ENCODE measurements at places on chromosomes 2 and 18.

- no peak for DNase-seq
These were observed 75.9 kb upstream of the NRXN1 start for GRCh38 chr2:51107841-51108240.

DNA sequence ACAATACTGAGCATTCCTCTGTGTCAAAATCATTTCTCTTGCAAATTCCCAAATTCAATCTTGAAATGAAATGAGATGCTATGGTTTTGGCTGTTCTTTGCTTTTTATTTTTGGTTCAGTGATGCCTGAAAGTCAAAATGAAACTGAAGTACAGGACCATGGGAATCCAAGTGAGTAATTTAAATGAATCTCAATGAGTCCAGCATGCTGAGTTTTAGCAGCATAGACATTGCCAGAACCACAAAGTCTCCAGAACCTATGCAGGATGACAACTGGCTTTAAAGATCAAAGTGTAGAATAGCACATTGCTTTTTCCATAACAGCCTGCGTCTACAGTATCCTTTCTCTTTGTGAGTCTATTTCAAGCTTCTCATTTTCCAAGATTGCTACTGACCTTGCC is 1050.7 kb upstream of the PIK3C3 start:
- DNase-seq: no peak

- no peak for DNase-seq
These were observed 139.2 kb downstream of the NEDD4L start for GRCh38 chr18:58183226-58183625.

DNA sequence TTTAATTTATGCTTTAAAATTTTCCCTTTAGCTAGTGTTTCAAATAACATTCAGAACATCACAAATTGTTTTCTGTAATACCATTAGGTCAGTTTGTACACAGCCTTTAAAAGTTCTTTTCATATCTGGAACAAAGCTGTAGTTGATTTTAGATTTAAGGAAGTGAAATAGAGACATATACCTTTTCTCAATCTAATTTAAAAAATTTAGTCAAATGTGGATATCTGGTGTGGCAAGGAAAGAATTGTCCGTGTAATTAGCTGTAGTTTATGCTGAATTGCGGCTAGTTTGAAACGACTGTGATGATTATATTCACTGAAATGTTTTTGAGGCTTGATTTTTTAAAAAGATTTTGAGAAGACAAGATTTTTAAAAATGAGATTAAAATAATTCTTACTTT is 59.9 kb downstream of the EML6 start:
- no peak for DNase-seq

DNA sequence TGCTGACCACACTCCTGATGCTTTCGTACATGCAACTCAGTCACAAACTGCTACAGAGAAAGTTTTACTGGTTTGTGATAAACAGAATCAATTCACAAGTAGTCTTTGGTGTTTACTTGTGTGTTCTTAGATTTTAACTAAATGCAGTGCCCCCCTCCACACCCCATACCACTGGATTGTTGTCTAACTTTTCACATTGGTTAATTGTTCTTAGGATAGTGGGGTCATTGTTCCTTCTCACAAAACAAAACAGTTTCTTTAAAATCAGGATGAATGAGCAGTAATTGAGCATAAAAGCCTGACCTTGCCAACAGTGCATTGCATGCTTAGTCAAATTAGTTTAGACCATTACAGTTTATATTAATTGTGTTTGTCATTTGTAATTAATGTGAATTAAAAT is 14.1 kb upstream of the PNPT1 start:
- DNase-seq: no peak

GRCh38 chr2:187566712-187567111 is 12.5 kb upstream of the TFPI start:
- DNase-seq: no peak

DNA sequence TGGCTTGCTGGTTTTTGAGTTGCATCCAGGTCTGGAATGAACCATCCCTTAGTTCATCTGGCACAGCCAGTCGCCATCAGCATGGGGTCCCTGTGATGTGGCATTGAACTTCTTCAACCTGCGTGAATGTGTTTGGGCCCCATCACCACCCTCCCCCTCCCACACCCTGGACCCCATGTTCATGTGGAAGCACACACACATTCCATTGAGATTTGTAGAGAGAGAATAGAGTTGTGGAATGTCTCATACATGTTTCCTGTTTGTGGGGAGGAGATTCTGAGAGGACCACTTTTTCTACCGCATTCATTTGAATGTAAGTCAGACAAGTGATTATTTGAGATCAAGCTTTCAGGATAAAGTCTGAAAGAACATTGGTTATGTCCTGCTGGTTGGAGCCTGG is 117.6 kb upstream of the EML6 start:
- peak; percentile 50 for DNase-seq

DNA sequence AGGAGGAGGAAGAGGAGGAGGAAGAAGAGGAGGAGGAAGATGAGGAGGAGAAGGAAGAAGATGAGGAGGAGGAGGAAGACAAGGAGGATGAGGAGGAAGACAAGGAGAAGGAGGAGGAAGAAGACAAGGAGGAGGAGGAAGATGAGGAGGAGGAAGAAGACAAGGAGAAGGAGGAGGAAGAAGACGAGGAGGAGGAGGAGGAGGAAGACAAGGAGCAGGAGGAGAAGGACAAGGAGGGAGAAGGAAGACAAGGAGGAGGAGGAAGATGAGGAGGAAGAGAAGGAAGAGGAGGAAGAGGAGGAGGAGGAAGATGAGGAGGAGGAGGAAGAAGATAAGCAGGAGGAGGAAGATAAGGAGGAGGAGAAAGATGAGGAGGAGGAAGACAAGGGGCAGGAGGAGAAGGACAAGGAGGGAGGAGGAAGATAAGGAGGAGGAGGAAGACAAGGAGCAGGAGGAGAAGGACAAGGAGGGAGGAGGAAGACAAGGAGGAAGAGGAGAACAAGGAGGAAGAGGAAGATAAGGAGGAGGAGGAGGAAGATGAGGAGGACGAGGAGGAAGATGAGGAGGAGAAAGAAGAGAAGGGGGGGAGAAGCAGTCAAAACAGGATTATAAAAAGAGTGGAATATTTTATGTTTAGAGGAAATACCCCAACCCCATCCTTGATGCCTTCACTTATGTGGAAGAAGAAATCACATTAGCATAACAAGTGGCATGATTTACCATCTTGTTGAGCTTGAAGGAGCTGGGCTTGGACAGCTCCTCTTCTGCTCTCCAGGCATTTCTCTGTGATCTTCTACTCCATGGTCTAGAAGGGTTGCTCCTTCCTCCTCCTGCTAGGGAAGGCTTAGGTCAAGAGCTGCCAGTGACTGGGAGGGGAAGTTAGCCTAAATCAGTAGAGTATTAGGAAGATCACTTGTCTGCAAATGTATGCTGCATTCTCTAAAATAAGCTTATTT is 45.3 kb upstream of the KCTD1 start:
- no peak for DNase-seq

- DNase-seq: no peak
These were observed 966 bp downstream of the ADCY3 start for GRCh38 chr2:24919037-24919505.

- no peak for DNase-seq
These were observed 99.9 kb upstream of the ATL2 start for GRCh38 chr2:38477006-38477405.

All from brain microvascular endothelial cell (primary cell).